ENCODE measurements at places on chromosomes 11 and 22. TPM values are rescaled to one million over a fixed set of nuclear protein-coding genes. Genes with fewer than 3 reads are reported as not detected.
A peak's percentile ranks its signal among the peaks of the same experiment; 100 is the strongest.

The THRSP gene
- not detected for total RNA-seq

The DLG2 gene
- total RNA-seq = 0.26 TPM

The TBCEL gene
- total RNA-seq = 11.8 TPM

The SPDYC gene
- total RNA-seq = not detected

The LRFN4 gene
- 13.1 TPM for total RNA-seq

The TRPM5 gene
- not detected for total RNA-seq

The C22orf15 gene
- not detected for total RNA-seq

The RIMBP3B gene
- under 0.01 TPM for total RNA-seq

The OR6A2 gene
- total RNA-seq = under 0.01 TPM

The ANGPTL5 gene
- total RNA-seq = not detected

The RASSF7 gene
- 45.5 TPM for total RNA-seq

The MS4A4A gene
- not detected for total RNA-seq

DNA sequence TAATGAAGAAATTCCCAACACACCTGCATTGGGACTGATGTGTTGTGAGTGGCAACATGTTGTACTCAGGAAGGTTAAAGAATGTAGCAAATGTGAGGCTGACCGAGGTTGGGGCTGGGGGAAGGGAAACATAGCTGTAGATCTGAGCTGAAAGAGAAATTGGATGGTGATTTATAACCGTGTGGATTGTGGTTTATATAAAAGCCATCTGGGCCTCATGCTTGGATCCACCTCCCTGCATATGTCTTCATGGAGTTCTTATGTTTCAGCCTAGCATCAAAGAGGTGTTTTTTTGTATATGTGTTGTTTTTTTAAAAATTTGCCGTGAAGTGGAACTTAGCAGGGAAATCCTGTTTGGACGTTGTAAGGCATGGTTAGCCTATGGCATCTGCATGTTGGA, 141.3 kb downstream of the NAV2 start:
- DNase-seq = no peak

GRCh38 chr11:96134602-96135001, 208.4 kb downstream of the MAML2 start:
- peak; percentile 73 for DNase-seq

- peak; percentile 79 for DNase-seq
Observed at GRCh38 chr11:86162239-86162638, 82.3 kb upstream of the EED start.

- no peak for DNase-seq
Observed at GRCh38 chr22:44349594-44349993, 36.8 kb upstream of the SHISAL1 start.

DNA sequence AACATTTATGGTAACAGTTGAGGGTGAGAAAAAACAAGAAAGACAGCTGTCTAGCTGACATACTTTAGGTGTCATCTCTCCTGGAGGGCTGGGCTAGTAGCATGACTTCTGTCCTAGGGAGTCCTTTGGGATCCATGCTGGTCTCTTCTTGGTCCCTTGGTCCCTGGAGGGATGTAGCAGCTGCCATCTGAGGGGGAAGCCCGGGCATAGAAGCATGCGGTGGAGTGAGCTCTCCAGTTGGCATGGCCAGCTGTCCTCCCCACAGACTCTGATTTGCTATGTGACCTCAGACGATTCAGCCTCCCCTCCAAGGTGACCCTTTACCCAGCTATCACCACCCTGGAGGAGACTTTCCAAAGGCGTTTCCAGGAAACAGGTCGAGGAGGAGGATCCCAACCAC, 28.7 kb downstream of the POU2F3 start:
- no peak for DNase-seq

GRCh38 chr11:32829680-32830412, at the start of gene PRRG4:
Gene PRRG4 (plus strand): TSS chr11:32829927. CDS start chr11:32830530, 603 bp downstream.
- DNase-seq = peak; percentile 76

DNA sequence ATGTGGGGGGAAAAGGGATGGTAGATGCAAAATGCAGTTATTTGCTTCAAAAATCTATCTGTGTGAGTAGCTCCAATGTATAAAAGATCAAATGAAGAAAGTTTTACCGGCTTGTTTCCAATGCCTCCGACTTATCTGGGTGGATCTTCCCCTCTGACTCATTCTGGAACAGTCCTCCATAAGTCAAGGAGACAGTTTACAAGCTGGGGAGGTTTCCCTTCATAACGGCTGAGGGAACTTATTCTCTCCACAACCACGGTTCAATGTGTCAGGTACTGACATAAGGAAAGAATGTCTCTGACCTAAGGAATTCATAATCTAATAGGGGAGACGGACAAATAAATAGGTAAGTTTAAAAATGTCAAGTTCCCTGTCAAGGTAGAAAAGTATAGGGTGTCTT, 49.7 kb upstream of the BIRC3 start:
- peak; percentile 70 for DNase-seq

DNA sequence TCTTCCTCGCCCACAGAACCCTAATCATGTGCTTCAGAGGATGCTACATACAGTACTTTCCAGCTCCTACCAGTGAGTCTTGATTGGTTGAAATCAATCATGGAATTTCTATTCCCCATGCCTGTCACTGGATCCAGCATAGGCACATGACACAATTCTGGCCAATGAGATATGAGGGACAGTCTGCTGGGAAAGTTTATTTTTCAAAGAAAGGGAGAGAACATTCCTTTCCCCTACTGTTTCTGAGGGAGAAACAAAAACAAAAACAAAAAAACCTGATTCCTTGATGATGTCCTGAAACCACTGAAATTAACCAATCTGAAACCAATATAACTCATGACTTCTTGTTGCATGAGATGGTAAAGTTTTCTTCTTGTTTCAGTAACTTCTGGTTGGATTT, 3.3 kb upstream of the RCN1 start:
- no peak for DNase-seq

GRCh38 chr11:130673698-130674097, 225.3 kb downstream of the ADAMTS15 start:
- DNase-seq = no peak

GRCh38 chr11:118572981-118573550, 857 bp downstream of the ARCN1 start:
- peak; percentile 55 for DNase-seq

DNA sequence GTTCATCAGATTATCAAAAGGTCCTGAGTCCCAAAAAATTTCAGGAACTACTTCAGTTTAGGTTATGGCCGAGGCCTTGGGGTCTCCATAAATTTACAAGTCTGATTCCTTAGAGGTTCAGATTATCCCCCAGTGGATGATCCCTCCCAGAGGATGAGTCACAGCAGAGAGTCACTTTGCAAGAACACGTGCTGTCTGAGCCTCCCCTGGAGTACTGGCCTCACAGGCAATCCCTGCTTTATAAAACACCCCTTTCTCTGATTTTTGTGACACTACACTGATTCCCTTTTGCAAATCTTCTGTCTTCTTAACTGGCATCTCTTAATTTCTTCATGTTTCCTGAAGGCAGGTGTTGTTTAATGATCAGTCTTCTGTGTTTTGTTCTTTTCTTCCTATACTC, 45.3 kb downstream of the CCDC34 start:
- DNase-seq = peak; percentile 67

- DNase-seq = peak; percentile 56
Observed at GRCh38 chr22:36252754-36253522, at the start of gene APOL1. Gene APOL1 (plus strand): TSS chr22:36253133. CDS start chr22:36254956, 1,823 bp downstream.

DNA sequence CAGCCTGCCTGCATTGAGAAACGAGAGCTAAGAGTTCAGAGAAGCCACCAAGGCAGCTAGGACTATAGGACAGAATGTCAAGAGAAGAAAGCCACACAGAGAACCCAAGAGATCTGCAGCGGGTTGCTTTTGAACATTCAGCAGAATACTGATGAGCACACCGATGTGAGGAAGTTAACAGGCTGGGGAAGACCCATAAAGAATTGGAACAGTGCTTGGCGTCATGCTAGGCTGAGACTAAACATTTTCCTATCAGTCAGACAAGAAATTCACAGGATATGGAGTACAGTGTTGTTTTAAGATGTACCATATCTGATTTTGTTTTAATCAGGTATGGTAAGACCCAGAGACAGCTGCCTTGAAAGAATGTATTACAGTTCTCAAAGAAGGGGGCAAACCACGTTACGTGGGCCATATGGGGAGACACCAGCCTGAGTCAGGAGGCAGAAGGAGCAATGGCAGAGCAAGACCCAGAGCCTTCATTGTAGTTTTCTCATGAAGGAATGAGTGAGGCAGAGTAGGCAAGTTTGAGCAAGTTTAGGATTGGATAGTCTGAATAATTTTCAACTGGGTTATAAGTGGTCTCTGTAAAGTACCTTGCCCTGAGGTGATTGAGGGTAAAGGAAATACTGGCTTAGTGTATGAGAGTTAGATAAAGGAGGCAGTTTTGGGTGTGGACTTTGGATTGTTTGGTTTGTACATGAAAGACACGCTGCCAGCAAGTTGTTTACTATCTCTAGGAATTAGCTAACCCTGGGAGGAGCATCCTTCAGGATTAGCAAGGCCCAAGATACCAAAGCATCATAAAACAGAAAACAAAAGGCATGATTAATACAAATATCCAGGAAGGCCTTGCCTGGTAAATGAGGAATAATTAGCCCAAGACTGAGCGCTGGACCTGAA, 14.3 kb downstream of the LRRC75B start:
- peak; percentile 99 for DNase-seq

GRCh38 chr11:64734811-64735724, 8.9 kb downstream of the RASGRP2 start:
- DNase-seq = no peak

GRCh38 chr11:60838132-60838531, 3.8 kb upstream of the CCDC86 start:
- DNase-seq = no peak

- peak; percentile 97 for DNase-seq
Observed at GRCh38 chr11:19079643-19080440, 19.3 kb upstream of the MRGPRX2 start.

DNA sequence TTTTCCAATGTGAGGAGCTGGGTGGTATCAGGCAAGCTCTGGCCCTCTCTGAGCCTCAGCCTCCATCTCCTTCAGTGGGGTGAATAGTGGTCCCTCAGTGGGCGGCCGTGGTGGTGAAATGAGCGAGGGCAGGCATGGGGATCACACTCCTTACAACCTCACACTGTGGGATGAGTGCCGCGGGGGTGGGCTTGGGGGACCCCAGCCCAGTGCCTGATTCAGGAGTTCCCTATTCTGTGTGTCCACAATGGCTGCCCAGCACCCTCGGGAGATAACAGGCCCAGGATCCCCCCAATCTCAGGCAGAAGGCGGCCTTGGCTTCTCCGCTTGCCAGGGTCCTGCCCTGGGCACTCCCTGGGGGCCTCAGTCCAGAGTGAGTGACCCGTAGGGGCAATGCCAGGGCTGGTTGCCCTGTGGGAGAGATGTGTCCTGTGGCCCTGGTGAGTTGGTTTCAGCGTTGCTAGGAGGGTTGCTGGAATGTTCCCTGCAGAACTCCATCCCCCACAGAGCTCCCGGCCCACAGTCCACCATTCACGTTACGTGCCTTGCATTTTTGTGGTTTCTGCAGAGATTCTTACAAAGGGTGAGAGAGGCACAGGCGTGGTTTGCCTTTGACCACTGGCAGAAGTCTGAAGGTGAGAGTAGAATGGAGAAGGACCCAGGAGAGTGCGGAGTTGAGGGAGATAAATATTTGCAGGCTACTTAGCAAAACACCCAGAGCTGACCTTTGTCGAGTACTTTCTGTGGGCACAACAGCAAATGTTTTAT, 2.9 kb downstream of the ALDH3B1 start:
- DNase-seq = peak; percentile 87

GRCh38 chr11:20109731-20110445, 50.4 kb downstream of the DBX1 start:
- DNase-seq = no peak

GRCh38 chr11:70399681-70400112, 1.4 kb downstream of the CTTN start:
- DNase-seq = peak; percentile 88

- DNase-seq = peak; percentile 58
Observed at GRCh38 chr11:87290304-87290922, 252.7 kb downstream of the TMEM135 start.

DNA sequence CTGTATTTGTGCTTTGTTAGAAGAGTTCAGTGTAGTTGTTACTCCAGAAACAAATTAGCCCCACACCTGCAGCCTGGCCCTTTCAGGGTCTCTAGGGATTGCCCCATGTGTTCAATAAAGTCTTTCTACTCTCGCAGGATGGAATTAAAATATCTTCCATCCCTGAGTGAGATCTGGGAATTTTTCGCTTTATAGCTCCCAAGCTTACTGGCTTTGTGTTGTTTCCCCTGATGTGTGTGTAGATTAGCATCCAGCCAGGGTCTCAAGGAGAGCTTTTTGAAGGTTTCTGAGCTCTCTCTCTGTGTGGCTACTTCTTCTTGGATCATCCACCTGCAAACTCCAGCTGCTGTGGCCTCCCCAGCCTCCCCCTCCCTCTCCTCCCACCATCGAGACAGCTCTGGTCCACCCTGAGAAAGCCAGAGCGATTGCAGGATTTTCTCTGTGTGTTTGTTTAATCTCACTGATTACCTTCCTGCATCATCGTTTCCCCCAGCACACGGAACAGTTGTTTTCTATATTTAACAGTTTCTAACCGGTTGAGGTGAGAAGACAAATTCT, 553.5 kb downstream of the TBC1D22A start:
- DNase-seq = no peak

DNA sequence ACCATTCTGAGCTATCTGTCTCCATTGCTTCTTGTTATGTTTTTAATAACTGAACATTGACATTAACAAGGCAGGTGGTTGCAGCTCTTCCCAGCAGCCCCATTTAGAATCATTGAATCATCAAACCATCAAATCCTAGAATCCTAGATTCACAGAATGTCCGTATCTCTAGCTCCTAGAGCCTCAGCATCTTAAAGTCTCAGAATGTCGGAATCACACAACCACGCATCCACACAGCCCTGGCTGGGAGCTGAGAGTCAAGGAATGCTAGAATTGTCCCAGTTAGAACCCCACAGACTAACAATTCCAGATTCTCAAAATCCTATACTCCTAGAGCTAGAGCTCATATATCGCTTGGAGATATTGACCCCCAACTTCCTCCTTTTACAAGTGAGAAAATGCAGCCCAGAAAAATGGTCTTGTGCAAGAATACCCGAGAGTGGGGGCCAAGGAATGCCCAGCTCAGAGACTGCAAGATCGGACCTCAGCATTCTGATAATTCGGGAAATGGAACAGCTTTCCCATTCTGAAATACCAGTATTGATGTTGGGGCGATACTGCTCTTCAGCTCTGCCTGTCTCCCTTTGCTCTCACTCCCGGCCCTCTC, 38.8 kb downstream of the PDE2A start:
- no peak for DNase-seq

GRCh38 chr11:45847911-45848316, 639 bp downstream of the CRY2 start:
- DNase-seq = peak; percentile 62

GRCh38 chr11:66614073-66614472, 2.4 kb upstream of the RBM14 start:
- DNase-seq = no peak

DNA sequence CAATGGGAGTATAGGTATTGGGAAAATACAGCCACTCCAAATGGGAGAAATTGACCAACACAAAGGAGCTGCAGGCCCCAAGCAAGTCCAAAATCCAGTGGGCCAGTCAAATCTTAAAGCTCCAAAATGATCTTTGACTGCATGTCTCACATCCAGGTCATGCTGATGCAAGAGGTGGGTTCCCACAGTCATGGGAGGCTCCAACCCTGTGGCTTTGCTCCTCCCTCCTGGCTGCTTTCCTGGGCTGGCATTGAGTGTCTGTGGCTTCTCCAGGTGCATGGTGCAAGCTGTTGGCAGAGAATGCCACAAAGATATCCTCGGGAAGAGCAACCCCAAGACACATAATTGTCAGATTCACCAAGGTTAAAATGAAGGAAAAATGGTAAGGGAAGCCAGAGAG, 80.8 kb downstream of the IGLL5 start:
- no peak for DNase-seq
